Endodermal cell (in vitro differentiated cells): ENCODE measurements at places on chromosomes 6 and 20.

DNA sequence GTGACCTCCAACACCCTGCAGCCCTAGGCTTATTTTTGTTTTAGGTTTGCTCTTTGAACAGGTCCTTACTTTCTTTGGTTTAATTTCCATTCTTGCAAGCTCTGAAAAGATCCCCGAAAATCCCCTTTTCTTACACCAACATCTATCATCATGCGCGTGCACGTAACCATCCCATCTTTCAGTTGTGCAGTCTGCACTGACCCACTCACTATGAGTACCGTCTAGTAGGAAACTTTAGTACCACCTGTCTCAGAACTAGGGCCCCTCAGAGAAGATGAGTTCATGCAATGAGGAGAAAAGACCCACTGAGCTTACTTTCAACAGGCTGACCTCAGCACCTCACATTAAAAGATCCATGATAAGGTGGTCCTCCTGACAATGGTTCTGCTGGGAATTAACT, 120.6 kb upstream of the AGPAT4 start:
- DNase-seq, result no peak

DNA sequence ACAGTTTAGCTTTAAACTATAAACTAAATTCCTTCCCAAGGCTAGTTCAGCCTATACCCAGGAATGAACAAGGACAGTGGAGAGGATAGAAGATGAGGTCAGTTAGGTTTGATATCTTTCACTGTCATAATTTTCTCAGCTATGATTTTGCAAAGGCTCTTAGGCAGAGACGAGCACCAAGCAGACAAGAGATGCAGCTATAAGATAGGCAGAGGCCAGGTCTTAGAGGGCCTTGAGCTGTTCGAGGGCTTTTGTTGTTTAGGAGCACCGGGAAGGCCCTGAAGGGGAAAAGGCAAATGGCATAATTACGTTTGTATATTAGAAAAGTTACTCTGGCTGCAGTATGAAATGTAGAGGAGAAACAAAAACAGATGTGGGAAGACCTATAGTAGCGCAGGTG, 59.8 kb downstream of the DOP1A start:
- no peak for DNase-seq

GRCh38 chr6:43972179-43972912, 154.9 kb downstream of the MRPL14 start:
- DNase-seq, result peak; percentile 43

DNA sequence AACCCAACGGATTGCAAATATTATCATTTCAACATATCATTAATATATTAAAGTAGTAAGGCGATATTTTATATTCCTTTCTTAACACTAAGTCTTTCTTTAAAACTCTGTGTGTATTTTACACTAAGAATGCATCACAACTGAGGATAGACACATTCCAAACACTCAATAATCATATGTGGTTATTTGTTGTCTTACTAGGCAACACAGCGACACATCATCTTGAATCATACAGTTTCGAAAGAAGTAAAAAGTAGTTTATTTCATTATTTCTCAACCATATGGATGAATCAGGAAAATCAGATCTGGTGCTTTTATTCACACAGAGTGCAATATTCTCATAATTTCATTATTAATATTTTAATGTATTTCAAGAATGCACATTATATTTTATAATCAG, 662.4 kb downstream of the EPHA7 start:
- no peak for DNase-seq

DNA sequence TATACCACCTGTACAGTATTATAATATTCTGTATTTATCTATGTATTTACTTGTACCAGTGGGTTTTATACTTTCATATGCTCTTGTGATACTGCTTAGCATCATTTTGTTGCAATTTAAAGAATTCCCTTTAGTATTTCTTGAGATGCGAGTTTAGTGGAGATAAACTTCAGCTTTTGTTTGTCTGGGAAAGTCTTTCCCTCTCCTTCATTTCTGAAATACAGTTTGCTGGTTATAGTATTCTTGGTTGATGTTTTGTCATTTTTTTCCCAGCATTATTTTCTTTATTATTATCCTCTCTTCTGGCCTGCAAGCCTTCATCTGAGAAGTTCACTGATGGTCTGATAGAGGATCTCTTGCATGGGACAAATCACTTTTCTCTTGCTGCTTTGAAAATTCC, 136.6 kb upstream of the MCHR2 start:
- no peak for DNase-seq

GRCh38 chr6:119327810-119328209, 21.8 kb downstream of the MAN1A1 start:
- no peak for DNase-seq

DNA sequence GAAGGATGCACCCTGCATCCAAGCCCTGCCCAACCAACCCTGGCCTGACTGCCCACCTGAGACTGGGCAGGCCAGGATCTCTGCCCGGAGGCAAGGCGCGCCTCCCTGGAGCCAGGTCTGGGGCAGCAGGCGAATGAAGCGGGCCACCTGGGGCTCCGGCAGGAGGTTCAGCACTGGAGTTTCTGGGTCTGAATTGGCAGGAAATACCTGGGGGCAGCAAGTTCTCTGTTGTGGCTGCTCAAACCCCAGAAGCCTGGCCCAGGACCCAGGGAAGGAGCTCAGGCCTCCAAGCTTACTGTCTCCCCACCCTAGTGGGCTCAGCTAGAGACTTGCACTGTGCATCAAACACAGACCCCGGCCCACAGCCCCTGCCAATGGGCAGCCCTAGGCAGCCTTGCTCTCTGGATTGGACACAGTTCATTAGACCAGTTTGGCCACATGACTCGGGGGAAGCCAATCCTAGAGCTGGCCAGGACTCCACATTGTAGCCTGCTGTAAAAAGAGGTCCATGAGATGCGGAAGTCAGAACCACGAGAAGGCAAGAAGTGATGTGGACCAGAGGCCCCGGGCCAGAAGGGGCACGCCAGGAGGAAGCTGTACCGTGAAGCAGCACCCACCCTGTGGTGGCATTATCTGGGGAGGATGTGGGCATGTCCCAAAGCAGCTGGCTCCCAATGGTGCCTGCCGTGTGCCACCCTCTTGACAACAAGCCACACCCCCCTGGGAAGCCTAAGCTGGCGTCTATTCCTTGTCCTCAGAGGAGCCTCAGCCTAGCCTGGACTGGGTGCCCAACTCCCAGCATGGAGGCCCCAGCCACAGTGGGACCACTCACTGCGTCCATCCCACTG, 3.1 kb downstream of the CPXM1 start:
- no peak for DNase-seq

DNA sequence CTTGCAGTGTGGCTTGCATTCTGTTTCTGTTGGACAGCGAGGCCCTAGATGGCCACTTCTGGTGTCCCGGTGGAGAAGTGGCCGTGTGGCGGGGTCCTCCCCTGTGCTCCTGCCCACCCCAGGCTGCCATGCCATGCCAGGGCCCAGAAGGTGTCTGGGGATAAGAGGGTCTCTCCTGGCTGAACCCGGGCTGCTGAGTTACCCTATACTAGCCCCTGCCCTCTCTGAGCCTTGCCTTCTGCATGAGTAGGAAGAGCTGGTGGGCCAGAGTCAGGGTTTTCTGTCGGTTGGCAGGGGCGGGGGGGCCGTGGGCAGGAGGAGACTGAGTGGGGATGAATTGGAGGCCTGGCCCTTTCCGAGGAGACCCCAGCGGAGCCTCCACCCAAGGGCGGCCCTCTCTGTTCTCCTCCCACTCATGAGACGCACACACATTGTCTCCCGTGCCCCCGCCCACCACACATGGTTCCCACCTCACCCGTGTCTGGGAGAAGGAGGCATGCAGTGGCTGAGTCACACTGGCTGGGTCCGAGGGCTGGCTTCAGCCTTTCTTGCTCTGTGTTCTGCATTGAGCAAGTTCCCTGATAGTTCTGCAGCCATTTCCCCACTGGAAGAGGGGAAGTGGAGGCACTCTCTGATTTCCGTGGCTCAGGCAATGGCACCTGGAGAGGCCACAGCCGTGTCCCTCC, 24.6 kb downstream of the VSTM2L start:
- DNase-seq, result no peak

DNA sequence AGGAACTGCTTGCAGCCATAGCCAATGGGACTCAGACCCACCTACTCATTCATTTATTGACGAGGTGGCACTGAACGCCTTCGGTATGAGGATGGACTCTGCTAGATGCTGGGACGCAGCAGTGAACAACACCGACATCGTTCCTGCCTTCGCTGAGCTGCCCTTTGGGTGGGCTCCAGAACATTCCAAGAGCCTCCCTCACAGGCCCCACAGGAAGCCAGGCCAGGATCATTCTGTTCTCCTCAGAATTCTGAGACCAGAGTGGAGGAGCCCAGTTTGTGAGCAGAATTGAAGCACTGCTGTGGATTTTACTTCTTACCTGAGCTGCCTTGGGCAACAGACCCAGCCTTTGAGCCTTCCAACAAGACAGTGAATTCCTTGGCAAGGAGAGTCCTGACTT, 82.1 kb downstream of the KCNB1 start:
- no peak for DNase-seq

DNA sequence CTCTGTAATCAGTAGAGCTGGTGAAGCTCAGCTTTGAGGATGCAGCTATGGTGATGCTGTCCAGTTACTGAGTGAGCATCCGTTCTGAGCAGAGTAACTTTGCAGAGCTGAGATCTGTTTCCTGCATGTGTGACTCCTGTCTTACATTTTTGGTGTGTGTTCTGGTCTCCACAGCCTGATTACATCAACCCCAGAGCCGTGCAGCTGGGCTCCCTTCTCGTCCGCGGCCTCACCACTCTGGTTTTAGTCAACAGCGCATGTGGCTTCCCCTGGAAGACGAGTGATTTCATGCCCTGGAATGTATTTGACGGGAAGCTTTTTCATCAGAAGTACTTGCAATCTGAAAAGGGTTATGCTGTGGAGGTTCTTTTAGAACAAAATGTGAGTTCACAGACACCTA, 81.6 kb downstream of the FAM120B start:
- DNase-seq, result no peak

DNA sequence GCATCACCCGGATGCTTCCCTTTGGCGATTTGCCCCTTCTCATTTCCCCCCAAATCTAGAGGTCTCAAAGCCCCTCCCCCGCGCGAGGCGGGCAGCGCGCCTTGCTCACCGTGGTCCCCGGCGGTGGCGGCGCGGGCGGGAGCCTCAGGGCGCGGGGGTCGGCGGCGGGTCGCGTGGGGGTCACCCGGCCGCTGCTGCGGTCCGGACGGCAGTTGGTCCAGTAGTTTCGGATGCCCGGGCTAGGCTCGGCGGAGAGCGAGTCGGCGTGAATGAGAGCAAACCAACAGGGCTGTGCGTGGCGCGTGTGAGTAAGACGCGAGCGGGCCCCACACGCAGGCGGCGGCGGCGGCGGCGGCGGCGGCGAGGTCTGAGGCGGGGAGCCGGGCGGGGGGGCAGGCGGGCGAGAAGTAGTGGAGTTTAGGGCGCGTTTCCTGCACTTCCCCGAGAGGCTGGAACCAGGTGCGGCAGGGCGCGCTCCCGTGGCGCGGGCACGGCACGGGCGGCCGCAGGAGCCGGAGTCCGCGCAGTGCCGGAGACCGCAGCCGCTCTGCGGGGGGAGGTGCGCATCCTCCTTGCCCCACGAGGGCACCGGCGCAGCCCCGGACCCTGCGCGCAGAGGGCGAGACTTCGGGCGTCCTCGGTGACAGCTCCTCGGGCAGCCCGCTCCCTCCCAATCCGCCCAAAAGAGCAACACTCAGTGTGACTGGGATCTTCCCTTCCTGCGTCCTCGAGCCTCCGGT, 567 bp downstream of the HS3ST5 start:
- peak; percentile 83 for DNase-seq

- no peak for DNase-seq
Measured at GRCh38 chr6:105821777-105822176, 264.4 kb upstream of the PRDM1 start.

DNA sequence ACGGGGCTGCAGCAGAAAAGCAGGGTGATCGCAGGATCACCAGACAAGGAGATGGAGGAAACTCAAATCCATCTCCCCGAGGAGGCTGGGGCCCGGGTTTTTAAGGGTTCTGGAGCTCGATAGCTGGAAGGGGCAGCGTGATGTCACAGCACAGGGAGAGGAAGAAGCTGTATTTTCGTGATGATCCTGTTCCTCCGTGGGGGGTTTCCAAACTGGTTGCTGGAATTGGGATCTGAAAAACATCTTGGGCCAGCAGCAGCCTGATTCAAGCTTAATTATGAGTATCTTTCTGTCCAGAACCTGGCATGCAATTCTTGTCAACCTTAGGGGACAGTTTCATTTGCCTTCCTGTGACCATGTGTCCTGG, 4.1 kb downstream of the CST7 start:
- no peak for DNase-seq

- no peak for DNase-seq
Measured at GRCh38 chr20:47124181-47124717, 229.6 kb downstream of the EYA2 start.

DNA sequence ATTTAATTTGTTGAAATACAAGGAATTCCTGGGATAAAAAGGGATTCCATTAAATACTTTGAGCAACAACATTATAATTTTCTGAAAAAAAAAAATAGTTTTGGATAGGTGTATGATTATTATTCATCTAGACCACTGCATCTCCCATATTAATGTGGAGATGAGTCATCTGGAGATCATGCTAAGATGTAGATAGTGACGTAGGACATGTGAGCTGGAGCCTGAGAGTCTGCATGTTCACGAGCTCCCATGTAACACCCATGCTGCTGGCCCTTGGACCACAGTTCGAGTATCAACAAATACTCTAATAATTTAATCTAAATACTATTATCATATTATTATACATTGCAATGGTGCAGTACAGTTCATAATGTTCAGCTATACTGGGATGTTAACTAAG, 91.6 kb downstream of the EPM2A start:
- DNase-seq, result no peak

GRCh38 chr6:30612213-30612612, 4.8 kb downstream of the PPP1R10 start:
- no peak for DNase-seq
